Stimulated activated CD4-positive, alpha-beta T cell treated with anti-CD3 and anti-CD28 coated beads, TNF-alpha, amount 100 ng/mL, for 48 hours (primary cell): ENCODE measurements at places on chromosomes 13 and 19.

DNA sequence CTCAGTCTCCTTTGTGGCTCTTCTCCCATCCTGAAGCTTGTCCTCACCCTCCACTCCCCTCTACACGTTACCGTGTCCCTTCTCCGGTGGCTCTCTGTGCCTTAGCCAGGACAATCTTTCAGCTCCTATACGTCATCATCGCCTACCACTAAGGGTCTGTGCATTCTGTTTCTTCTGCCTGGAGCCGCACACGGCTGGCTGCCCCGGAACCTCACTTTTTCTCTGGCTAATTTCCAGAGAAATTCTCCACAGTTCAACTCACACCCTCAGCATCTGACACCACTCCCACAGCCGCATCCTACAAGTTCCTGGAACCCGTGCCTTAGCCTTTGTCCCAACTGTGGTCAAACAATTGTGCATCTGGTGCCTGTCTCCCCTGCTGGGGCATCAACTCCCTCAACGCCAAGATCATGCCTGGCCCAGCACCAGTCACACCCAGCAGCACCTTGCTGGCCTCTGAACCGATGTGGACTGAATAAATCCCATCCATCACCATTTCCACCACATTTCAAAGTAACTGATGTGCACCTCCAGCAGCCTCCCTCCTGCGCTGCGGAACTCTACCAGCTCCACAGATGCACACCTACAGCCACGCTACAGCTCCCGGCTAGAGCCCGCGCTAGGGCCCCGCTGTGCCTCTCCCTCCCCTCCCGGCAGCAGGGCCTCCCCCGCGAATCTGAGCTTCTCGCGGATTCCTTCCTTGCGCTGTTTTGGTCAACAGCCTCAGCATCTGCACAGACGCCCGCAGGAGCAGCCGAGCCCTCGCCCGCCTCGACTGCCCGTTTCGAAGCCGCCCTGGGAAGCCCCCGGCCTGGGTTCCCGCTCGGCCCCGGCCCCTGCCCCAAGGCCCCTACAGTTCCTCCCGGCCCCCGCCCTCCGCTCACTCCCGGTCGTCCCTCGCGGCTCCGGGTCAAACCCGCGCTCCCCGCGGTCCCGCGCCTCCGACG, 689 bp downstream of the DCUN1D2 start:
- DNase-seq: peak; percentile 21

GRCh38 chr13:47747901-47748300, 253.2 kb downstream of the SUCLA2 start:
- no peak for DNase-seq

DNA sequence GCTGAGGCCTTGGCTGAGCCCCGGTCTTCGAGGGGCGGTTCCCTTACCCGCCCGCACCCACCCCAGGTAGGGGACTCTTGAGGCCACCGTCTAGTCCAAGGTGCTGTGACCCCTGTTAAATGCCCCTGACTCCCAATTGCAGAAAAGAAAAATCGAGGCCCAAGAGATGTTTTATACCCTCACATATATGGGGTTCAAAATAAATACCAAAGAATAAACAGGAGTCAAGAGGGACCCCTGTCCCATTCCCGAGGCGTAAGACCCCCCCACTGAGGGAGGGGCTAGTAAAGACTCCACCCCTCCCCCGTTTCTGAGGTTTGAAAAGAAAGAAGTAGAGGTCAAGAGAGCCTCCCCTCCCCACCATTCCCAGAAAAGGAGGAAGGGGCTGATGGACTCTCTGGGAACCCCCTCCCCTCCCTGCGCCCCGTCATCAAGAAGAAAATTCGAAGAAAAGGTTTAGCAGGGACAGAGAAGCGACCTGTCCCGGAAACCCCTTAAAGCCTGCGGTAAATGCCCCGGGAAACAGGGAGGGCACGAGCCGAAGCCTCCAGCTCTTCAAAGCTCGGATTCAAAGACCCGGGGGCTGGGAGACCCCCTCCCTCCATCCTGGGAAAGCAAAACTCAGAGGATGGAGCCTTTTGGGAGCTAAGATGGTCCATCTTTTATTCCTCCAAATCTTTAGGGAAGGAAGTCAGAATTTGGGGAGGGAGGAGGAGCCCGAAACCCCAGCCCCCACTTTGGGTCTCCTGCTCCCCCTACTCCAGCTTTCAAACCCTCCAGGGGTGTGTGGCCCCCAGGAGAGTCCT, 755 bp upstream of the RAB3A start:
- peak; percentile 55 for DNase-seq

DNA sequence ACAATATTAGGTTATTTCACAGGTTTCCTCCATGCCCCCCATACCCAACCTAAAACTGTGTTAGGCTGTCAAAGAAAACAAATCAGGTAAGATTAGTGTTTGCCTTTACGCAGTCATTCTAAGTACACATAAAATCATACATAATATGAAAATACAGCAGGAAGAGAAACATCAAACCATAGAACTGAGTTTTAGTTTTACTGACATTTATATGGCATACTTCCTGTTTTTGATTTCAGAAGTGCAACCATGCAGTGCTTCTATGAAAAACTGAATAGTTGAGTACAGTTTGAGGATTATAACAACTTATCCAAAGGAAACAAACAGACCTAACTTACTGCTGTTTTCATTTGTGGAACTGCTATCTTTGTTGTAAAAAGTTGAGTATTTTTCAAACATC, 91.3 kb downstream of the KCNRG start:
- DNase-seq: no peak
